ENCODE measurements at places on chromosomes 11 and 22.
A peak's percentile ranks its signal among the peaks of the same experiment; 100 is the strongest.

DNA sequence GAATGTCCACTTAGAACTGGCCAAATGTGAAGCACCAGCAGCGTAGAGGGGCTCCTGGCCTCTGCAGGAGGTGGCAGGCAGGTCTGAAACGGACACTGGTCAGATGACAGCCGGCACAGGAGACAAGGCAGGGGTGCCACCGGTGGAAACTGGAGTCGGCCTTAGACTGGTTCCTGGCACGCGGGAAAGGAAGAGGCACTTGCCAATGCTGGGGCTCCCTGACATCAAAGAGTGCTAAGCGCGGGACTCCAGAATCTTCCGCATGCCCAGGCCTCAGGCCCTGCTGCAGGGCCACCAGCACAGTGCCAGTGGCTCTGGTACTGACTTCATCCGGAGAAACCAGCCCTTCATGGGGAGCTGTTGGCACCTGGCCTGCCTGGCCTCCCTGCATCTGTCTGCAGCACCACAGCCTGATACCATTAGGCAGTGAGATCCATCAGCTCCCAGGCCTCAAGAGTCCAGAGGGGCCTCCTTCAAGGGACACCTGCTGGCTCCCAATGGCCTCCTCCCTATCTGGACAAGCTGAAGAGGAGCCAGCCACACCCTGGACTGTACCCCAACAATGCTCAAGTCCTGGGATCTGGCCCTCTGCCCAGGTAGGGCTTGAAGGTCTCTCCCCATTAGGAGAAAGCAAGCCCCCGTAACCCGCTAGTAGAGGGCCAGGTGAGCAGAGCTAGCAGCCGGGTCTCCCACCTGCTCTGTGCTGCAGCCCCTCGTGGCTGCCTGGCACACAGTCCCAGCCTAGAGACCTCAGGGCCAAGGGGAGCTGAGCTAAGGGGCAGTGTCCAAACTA, 29.7 kb upstream of the GNB1L start:
- no peak for DNase-seq

- DNase-seq, result no peak
Measured at GRCh38 chr11:83475760-83476159, 189.6 kb upstream of the CCDC90B start.

GRCh38 chr11:2529636-2530035, 84.8 kb downstream of the KCNQ1 start:
- no peak for DNase-seq

DNA sequence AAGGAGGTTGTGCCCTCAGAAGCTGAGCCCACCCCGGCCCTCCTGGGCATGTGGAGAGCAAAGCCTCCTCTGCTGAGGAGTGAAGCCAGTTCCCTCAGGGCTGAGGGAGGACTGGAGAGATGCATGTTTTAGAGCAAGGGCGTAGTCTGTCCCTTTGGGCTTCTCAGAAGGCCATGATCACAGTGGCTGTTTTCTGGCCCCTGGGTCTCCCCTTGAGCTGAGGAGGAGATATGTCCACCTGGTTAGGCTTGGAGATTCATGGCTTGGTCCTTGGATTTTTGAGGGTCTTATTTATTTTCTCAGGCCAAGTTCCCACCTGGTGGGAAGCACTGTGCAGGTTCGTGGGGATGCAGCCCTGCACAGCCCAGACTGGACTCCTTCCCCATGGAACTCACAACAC, 46.5 kb upstream of the THY1 start:
- no peak for DNase-seq

GRCh38 chr11:129260750-129261149, 68.6 kb upstream of the ARHGAP32 start:
- no peak for DNase-seq

DNA sequence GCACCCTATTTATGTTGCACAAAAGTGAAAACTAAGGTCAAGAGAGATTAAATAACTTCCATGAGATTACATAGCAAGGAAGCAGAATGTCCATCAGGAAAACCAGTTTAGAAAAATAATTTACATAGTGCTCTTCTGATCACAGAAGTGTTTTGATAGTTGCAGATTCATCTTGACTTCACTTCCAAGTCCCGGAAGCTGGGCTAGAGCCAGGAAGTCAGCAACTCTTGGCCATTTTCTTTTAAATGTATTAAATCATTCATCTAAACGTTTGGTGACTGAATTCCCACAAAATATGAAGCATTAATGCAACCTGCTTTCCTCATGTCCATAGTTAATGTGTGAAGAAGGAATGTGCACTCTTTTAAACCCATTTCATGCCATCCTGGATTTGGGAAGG, 29.7 kb downstream of the APLP2 start:
- DNase-seq, result no peak

- no peak for DNase-seq
Measured at GRCh38 chr11:35021589-35021988, 105.2 kb downstream of the PDHX start.

- no peak for DNase-seq
Measured at GRCh38 chr11:121372028-121372427, 79.5 kb downstream of the SC5D start.

DNA sequence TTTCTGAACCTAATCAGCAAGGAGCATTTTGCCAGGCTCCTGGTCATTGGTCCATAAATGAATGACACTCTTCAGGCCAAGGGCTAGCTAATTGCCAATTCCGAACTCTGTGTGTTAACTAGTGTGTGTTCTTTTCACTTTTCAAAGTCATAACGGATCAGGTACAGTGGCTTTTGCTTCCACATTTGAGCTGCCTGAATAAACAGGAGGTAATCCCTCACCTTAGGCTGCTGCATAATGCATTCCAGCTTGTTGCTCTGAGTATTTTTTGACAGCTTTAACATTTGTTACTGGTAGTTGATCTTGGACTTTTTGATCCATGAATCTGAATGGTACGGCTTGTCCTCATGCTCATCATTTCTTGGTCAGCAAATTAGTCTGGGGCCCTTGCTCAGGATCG, 485.1 kb downstream of the CNTN5 start:
- DNase-seq, result no peak

DNA sequence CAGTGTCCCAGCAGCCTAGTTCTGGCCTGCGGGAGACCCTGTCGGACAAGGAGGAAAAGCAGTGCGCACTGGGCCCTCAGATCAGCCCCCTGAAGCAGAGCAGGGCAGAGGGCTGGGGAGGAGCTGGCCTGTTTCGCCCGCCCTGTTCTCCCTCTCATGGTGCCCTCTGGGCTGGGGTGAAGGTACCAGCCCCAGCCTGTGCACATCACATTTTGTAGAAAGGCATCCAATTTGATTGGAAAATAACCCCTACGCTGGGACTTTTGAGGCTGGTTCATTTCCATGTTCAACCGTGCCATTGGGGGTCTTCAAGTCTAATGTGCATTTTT, 832 bp upstream of the NAP1L4 start:
- no peak for DNase-seq

DNA sequence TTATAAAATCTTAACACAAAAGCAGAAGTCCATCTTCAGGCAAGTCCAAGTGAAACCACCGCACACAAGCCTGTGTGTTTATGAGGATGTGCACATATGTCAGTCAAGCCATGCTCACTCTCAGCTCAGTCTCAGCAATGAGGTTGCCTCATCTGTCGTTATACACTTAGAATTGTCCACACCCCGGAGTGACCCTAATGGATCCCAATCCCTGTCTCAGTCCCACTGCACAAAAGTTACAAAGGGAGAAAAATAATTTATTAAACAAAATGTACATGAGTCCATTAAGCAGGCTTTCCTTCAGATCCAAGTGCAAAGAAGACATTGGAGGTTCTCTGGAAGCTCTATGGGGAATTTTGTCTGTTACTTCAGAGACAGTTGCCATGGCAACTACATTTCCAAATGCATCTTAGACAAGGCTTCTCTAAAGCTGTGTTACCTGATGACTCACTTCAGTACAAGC, 24.4 kb downstream of the OR8B12 start:
- peak; percentile 18 for DNase-seq

DNA sequence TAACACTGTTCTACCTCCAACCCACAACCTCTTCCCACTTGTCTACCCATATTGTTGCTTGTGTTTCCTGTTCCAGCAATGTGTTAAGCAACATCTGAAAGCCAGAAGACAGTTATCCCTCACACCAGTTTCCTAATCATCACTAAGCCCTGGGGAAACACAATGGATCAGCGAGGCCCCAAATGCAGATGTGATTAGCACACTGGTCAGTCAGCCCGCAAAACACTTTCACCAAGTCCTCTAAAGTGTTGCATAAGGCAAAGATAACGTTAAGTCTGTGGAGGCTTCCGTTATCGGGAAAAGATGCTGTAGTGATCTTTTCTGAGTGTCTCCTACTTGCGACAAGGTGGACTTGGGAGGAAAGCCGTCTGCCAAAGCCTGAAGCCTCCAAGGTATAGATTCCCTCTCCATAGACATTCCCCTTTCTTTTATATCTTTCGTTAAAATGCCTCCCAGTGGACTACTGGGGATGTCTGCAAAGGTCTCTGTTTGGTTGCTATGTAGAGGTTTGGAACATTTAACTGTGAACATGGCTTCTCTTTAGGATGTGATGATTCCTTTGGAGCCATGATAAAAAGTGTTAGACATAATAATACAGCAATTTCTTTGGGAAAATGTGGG, at the start of gene MS4A3:
TSS of gene MS4A3 (plus strand) at position 317 of the 621 bp plus-strand sequence. CDS start 4,496 bp downstream, outside the sequence.
- peak; percentile 68 for DNase-seq

DNA sequence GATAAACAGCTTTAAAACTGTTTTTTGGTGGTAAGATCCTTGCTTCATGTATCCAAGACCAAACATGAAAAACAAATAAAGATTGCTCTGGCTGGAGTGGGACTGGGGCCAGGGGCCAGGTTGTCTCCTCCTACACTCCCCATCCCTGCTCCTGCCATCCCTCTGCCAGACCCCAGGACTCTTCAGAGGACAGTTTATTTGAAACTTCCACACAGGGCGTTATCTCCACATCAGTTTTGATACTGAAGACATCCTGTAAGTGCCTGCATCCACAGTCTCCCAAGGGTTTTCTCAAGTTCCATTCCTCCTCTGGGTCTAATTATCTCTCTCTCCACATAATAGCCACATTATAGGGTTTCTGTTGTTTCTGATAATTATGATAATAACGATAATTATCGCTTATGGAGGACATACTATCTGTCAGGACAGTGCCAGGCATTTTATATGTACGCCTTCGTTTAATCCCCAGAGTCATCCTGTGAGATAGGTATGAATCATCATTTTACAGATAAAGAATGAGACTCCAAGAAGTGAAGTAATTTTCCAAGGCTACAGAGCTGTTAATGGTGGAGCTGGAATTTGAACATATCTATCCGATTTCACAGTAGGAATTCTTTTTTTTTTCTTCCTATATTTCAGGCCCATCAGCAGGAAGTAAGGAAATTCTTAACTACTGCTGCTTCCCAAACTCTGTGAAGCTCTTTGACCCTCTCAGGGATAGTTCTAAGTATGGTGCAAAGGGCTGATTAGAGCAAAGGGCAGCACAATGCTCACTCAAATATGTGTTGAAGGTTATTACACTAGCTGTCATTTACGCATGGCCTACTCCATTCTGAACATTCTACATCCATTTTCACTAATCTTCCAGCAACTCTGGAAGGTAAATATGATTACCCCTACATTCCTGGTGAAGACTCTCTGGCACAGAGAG, 488.0 kb upstream of the CCDC90B start:
- no peak for DNase-seq

GRCh38 chr11:62925745-62926679, 4.8 kb upstream of the CHRM1 start:
- no peak for DNase-seq

GRCh38 chr11:57475671-57476046, 15.3 kb downstream of the RTN4RL2 start:
- no peak for DNase-seq

GRCh38 chr11:118641397-118642019, 34.1 kb downstream of the PHLDB1 start:
- DNase-seq, result no peak

GRCh38 chr11:129163714-129164164, 28.4 kb downstream of the ARHGAP32 start:
- DNase-seq, result no peak

DNA sequence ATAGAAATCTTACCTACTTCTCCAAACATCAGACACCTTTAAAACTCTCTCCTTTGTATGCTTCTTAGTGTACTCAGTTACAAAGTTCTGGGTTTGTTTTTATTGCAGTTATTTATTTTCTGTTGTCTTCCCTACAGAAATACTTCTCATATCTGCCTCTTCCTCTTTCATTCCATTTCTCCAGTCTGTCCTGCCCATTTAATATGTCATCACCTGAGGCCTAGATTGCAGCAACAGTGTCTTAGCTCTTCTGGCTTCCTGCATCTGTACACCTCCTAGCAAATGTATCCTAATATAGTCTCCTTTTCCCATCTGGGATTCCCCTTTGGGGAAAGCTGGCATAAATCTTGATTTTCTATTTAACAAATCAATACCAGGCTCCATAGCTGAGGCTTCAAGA, 34.9 kb upstream of the PCF11 start:
- DNase-seq, result peak; percentile 45

GRCh38 chr11:42709216-42709615, 602.6 kb upstream of the API5 start:
- no peak for DNase-seq

- no peak for DNase-seq
Measured at GRCh38 chr11:132911186-132911585, 621.1 kb downstream of the OPCML start.

DNA sequence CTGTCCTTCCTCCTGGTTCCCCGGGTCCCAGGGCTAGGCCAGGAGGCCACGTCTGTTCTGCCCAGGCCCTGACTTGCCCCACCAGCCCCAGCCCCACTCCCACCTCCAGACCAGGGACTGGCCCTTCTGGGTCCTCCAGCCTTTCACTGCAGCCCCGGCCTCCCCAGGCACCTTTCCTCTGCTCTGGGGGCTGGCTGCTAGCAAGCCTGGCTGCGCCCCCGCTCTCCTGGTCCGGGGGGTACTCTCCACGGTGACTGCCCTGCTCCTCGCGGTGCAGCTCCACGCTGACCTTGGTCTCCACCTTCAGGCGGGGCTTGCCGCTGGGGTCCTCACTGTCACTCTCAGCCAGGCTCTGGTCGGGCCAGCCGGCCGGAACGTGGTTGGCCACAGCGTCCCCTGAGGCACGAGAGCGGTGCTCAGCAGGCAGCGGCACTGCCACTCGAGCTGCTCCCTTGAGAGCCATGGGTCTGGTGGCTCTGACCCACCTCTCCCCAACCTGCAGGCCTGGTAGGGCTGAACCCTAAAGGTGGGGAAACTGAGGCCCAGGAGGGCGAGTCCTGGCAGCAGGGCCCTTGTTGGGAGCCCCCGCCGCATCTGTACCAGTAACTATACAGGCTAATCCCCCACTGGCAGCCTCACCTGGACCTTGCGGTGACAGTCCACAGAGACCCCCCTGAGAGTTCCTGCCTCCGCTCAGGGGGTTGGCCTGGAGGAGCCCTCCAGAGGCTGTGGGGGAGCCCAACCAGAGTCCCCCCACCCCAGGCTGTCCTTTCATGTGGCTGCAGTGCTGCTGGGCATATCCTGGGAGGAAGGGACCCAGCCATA, 29.0 kb downstream of the TRMU start:
- no peak for DNase-seq

DNA sequence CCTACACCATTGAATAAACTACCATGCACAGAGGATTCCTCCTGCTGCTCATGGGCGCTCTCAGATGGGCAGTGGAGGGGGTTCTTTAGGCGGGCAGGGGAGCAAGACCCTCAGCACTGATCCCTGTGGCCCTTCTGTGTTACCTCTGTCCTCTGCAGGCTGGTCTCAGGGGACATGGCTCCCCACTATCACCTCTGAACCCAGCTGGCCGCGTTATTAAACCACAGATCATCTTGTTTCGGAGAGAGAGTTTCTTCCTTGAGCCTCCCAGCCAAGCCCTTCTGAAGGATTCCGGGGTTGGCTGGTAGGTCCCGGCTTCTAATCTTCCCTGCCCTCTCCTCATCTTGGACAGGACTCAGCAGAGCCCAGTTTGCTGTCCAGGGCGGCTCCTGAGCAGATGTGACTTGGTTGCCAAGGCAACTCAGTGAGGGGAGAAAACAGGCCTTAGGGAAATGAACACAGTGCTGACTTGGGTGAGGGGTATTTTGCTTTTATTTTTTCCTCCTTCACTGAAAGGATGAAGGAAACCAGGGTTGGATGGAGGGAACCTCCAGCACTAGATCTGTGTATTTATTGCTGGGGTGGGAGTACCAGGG, 13.3 kb downstream of the APOL3 start:
- DNase-seq, result no peak
